ENCODE measurements at places on chromosomes 2 and 18. TPM values are rescaled to one million over a fixed set of nuclear protein-coding genes. Genes with fewer than 3 reads are reported as not detected.

KIAA2012 gene
- under 0.01 TPM for total RNA-seq

NEB gene
- total RNA-seq = 0.78 TPM

ZNF892 gene
- total RNA-seq = 8.2 TPM

HOXD9 gene
- total RNA-seq = 4.3 TPM

NT5C1B gene
- total RNA-seq = not detected

CHN1 gene
- 4.7 TPM for total RNA-seq

ASXL3 gene
- total RNA-seq = not detected

CERKL gene
- total RNA-seq = 0.32 TPM

ARHGAP15 gene
- total RNA-seq = not detected

CENPO gene
- total RNA-seq = 13.6 TPM

RAD51AP2 gene
- not detected for total RNA-seq

SP5 gene
- total RNA-seq = not detected

ERFE gene
- 3.7 TPM for total RNA-seq
